NCI-H146 (cell line): ENCODE measurements at places on chromosomes 6 and 20.
A peak's percentile ranks its signal among the peaks of the same experiment; 100 is the strongest.

- DNase-seq, result no peak
These were observed 429.6 kb downstream of the BCKDHB start for GRCh38 chr6:80535914-80536565.

DNA sequence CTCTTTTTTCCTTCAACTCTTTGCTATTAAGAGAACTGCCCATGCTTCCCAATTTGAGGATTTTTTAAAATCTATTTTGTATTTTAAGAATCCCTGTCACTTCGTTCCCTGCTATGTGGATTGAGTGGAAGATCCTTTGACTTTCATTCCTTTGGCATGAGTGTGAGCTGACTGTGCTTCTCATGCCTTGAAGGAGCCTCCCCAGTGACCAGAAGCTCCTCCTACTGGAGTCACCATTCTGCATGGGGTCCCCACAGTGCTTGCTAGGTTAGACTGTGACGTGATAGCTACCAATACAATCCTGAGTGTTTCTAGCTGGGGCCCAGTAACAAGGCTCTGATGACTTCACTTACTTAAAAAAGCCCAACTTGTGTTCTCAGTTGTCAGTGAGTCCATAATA is 104.4 kb upstream of the LAMP5 start:
- DNase-seq, result no peak

- no peak for DNase-seq
These were observed 523.2 kb upstream of the JARID2 start for GRCh38 chr6:14722704-14723103.

- DNase-seq, result no peak
These were observed 114.5 kb downstream of the TOX2 start for GRCh38 chr20:44028868-44029847.

DNA sequence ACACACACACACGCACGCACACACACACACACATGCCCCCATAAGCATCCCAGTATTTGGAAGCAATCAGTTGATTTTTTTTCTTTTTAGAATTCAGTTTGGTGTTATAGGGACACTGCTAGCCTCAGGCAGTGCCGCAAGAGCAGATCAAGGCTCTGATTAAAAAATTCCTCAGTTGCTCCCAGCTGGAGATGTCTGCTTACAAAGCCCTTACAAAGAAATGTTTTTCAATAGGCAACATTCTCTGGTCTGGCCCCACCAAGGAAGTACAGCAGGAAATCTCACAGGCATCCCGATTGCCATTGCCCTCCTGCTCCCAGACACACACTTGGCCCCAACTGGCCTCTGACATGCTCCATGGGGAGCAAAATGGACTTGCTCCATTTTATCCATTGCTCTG is 22.9 kb upstream of the CD83 start:
- DNase-seq, result no peak

GRCh38 chr6:53979468-53980067 is 131.7 kb upstream of the MLIP start:
- DNase-seq, result peak; percentile 23
